ENCODE measurements at places on chromosomes 16 and 17.
A peak's percentile ranks its signal among the peaks of the same experiment; 100 is the strongest.

- no peak for DNase-seq
These were observed 28.7 kb upstream of the ATF7IP2 start for GRCh38 chr16:10356870-10357842.

- no peak for DNase-seq
These were observed 13.5 kb downstream of the SLC46A1 start for GRCh38 chr17:28392491-28392890.

DNA sequence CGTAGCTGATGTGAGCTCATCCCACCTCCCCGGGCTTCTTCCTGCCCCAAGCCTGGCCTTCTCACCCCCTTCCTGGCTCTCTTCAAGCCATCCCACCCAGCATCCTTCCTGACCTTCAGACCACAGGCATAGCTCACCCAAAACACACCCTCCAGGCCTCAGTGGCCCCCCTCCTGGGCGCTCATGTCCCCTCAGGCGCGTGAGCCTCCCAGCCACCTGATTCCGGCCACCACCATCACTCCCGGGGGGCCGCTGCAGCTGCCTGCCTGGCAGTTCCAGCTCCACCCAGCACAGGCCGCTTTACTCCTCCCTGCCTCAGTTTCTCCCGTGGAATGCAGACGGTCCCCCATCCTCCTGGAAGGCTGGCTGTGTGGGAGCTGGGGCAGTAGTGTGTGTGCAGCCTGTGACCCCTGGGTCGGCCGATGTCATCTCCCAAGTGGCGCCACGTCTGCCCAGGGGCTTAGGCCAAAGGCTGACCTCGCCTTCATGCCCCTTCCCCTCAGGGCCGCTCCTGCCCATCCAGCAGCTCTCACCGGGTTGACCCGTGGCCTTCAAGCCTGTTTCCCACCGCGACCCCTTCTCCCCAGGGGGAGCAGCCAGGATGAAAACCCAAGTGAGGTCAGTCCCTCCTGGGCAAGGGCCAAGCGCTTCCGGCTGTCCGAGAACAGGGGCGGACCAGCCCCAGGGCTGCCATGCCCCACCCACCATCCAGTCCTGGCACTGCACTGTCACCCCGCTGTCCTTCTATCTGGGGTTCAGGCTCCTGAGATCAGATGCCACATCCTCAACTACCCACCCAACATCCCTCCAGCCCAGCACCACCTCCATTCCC, 11.9 kb upstream of the CHMP6 start:
- no peak for DNase-seq

DNA sequence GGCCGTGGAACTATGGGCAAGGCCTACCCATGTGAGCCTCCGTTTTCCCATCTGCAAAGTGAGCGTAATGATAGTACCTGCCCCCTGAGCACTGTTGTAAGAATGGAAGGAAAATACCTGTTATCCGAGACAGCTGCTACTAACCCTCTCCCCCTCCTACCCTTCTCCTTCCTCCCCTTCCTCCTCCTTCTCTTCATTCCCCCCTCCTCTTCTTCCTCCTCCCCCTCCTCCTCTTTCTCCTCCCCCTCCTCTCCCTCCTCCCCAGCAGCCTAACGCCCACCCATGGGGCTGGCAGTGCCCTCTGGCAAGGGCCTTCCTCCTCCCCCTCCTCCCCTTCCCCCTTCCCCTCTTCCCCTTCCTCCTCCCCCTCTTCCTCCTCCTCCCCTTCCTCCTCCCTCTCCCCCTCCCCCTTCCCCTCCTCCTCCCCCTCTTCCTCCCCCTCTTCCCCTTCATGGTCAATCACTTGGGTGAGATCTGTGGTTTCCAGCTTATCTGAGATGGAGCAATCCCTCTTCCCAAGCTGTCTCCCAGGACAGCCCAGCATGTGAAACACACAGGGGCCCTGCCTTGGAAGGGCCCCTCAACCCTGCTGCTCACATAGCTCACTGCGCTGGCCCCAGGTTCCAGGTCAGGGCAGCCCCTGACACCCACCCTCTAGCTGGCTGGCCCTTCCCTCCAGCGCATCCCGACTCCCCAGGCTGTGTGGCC, 6.4 kb downstream of the ZFPM1 start:
- DNase-seq = no peak

DNA sequence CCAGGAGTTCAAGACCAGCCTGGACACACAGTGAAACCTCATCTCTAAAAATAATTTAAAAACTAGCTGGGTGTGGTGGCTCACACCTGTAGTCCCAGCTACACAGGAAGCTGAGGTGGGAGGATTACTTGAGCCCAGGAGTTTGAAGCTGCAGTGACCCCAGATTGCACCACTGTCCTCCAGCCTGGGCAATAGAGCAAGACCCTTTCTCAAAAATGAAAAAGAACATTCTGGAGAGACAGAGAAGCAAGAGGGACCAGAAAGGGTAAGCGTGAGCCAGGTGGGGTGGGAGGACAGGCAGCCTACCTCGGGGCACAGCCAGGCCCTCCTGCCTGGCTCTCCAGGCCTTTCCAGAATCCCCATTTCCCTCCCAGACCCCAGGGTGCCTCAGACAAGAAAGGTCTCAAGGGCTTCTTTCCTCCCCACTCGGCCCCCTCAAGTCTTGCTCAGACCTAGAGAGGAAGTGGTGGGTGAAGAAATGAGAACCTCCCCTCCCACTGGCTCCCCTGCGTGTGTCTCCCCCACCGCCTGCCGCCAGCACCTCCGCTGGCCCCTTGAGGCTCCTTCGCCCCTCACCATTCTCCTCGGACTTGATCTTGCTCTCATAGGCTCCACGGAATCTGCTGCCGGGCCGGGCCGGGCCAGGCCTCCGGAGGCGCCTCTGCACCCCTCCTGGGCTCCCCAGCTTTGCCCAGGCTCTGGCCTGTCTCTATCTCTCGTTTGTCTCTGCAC, 503 bp downstream of the C16orf54 start:
- peak; percentile 66 for DNase-seq

GRCh38 chr16:22186517-22186916, 19.6 kb upstream of the EEF2K start:
- no peak for DNase-seq

- DNase-seq = no peak
These were observed 74.9 kb downstream of the SDR42E1 start for GRCh38 chr16:81936209-81937000.

DNA sequence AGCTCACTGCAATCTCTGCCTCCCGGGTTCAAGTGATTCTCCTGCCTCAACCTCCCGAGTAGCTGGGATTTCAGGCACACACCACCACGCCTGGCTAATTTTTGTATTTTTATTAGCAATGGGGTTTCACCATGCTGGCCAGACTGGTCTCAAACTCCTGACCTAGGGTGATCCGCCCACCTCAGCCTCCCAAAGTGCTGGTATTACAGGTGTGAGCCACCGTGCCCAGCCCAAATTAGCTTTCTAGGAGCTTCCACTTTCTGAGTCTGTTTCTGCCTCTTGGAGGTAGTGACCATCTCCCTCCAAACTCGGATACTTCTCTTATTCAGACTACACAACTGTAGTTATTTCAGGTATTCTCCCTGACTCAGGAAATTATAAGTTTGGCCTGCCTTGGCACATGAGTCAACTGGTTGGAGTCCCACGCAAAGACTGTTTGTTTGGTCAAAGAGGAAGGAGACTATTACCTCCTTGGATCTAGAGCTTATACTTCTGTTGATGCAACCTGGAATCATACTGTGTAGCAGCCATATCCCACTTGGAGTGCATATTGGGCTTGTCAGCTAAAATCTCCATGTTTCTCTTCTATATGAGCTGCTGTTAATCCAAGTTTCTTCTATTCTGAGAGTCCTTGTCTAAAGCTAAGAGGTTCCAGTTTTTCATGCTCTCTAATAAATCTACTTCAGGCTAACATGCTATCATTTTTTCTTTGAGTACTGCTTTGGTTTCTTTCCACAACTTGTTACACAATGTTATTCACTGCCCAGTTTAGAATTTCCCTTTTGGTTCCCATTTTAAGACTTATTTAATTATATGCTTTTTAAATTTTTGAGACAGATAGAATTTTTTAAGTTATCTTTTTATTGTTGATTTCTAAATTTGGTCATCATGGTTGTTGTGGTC, 7.5 kb downstream of the IL4R start:
- no peak for DNase-seq

- DNase-seq = peak; percentile 33
These were observed 154.7 kb downstream of the C16orf78 start for GRCh38 chr16:49528060-49528865.

DNA sequence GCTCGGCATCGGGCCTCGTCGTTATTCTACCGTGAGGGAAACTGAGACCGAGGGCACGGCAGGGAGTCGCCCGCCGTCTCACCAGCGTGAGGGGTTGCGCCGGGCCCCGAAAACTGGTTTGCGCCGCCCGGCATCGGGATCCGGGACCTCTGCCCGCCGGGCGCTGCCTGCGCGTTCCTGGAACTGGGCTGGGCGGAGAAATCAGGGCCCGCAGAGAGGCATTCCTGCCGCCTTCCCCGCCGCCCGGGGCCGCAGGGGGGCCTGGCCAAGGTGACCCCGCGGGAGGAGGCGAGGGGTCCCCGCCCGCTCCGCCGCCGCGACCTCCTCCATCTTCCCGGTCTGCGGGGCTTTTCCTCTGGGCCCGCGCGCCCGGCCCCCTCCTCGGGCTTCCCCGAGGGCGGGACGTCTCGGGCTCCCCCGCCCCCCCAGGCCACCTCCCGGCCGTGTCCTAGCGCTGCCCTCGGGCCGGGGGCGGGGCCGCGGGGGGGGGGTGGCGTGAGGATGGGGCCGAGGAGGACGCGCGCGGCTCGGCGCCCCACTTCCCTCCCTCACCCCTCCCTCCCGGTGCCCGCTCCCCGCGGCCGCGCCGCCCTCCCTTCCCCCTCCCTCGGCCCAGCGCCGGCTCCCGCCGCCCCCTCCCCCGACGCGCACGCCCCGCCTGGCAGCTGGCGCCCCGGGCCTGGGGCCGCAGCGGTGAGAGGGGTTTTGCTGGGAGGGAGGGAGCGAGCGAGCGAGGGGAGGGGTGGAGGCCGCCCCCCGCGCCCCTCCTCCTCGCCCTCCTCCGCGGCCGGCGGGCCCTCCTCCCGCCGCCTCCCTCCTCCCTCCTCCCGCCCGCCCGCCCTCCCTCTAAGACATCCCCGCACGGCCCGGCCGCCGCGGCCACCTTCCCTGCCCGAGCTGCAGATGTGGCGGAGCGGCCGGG, at the start of gene GLIS2:
GLIS2 (plus strand) TSS at position 882 of the 922 bp plus-strand sequence. CDS start 16,214 bp downstream, outside the sequence.
- DNase-seq = peak; percentile 34

GRCh38 chr17:61383689-61384201, 15.9 kb upstream of the TBX2 start:
- no peak for DNase-seq

GRCh38 chr16:87276091-87276701, 41.0 kb downstream of the C16orf95 start:
- no peak for DNase-seq

- no peak for DNase-seq
These were observed 319.4 kb downstream of the ZFHX3 start for GRCh38 chr16:72728516-72728915.

- peak; percentile 86 for DNase-seq
These were observed 32.0 kb downstream of the KDM8 start for GRCh38 chr16:27235055-27235937.

DNA sequence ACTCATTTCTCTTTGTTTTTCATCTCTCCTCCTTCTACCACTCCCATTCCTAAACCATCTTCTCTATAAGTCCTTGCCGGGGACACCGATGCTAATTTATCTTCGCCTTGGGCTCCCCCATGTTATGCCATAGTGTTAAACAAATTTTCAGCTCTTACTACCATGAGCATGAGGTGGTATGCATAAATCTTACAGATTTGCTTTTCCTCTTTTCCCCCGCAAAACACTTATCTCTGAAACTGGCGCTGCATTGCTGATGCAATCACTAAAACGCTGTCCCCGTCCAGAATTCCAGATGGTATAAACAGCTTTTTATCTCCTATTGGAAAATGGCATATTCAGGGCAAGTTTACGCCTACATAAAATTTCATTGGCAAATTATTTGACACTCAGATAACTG, 673.6 kb upstream of the CDH8 start:
- no peak for DNase-seq

DNA sequence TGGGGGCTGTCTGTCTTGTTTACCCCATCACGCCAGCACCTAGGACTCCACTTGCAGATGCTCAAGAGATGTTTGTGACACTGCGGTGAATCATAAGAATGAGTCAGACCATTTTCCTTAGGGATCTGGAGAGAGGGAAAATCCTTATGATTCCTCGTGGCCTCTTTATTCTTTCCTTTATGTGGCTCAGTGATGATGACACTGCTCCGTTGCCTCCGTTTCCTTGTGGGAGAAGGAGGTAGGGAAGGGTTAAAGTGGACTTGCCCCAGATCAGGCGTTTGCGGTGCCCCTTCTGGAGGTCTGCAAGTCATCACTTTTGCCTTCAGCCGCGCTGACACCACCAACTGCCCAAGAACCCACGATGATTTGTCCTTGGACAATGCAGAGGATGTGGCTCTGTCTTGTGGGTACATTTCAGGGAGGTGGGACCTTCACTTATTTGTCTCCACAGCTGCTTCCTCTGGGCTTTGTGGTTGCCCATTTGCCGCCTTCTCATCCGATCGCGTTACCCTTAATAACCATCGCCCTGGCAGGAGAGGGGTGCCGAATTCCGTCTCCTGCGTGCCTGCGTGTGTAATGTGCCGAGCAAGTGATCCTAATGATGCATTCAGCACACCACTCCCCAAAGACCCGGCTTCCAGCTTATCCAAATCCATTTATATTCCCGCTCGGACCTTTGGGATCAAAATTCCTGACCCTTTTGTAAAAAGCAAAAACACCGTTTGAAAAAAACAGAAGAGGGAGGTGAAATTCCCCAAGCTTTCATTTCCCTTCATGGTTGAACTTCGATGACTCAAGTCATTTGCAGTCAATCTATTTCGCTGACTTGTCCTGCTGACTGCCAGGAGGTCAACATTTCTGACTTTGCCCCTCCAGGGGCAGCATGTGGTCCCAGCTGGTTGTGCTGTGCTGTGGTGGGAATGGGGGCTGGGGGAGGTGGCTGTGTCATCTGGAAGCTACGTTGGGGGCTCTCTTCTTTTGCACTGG, 87.2 kb upstream of the IRX3 start:
- peak; percentile 2 for DNase-seq

DNA sequence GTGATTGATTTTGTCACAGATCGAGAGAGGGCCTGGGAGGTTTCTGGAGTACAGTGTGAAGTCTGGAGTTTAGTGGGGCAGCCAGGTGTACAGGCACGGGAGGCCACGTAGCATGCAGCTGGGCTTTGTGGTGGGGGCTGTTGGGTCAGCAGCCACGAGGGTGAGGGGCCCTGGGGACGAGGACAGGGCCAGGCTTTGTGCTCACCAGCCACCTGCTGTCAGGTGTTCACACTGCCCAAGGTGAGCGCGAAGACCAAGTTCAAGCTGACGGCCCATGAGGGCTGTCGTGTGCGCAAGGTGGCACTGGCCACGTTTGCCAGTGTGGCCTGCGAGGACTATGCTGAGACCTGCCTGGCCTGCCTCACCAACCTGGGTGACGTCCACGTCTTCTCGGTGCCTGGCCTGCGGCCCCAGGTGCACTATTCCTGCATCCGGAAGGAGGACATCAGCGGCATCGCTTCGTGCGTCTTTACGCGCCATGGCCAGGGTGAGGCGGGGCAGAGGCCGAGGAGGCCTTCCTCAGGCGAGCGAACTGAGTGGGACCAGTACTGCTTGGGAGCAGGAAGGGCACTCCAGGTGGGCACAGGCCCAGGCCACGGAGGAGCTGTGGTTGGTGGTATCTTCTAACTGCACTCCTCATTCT, 15.9 kb downstream of the LLGL1 start:
- no peak for DNase-seq

DNA sequence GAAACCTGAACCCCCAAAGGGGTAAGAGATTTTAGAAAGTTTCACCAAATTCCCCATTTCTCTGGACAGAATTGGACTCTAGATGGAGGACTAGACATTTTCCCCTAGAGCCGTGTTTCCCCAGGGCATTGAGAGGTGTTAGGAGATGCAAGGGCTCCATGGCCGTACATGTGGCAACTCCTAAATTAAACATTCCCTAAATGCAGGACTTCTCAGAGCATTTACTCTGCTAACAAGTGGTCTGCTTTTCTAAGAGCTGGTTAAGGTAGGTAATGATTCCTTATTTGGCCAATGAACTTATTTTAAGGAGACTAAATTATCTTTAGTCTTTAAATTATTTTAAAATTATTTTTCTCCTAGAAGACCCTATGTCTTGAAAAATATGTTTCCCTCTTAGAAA, 200.9 kb downstream of the MSI2 start:
- DNase-seq = no peak
